ENCODE measurements at places on chromosomes 7 and 10.
A peak's percentile ranks its signal among the peaks of the same experiment; 100 is the strongest.

DNA sequence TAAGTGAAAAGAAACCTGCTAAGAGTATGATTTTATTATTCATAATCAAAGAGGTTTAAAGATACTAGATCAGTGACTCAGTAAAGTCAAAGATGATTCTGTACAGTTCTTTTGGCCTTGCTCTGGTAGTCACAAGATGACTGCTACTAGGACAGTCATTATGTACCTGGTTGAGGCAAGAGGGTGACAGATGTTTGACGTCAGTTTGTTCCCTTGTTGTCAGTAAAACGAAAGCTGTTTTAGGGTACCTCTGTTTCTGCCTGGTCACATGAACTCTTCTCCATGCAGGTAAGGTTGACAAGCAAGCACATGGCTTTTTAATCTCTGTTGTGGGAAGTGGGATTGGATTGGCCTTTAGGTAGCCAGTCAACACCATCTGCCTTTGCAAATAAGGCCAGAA, 308.0 kb downstream of the EXOC4 start:
- no peak for DNase-seq

GRCh38 chr7:74479961-74480829, 26.5 kb downstream of the GTF2IRD1 start:
- peak; percentile 89 for DNase-seq

GRCh38 chr7:27685209-27685608, 22.5 kb upstream of the HIBADH start:
- no peak for DNase-seq

- DNase-seq: peak; percentile 29
Observed at GRCh38 chr10:87740254-87740655, 77.8 kb downstream of the ATAD1 start.

DNA sequence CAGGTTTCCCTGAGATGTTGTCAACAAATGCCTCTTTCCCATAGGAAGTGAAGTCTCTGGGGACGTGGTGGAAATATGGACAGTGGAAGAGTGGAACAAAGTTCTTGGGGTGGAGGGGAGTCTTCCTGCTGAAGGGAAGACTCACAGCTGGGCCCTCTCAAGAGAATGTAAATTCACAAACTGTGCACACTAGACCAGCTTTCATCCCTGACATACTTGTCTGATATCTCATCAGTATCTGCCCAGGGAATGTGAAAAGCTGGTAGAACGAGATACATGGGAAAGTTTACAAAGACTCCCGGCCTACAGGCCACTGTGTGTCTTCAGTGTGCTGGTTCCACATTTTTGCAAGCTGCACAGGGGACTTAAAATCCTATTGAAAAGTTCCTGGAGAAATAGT, 16.7 kb upstream of the CCDC3 start:
- peak; percentile 18 for DNase-seq

DNA sequence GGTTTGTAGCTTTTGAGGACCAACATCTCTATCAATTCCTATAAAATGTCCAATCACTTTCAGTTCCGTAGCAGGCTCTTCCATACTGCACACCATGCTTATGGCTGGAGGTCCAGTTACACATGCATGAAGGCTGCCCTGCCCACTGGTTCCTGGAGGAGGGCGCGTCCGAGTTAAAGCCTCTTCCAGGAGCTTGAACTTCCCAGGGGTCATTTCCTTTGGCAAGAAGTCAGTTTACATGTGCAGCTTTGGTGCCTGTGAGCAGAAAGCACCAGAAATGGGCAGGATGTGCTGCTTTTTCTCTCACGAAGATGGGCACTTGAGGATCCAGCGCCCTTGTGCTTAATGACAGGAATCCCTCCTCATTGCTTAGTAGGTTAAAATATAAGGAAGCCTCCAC, 17.6 kb upstream of the PHYH start:
- no peak for DNase-seq

GRCh38 chr7:1758859-1759521, 88.9 kb downstream of the ELFN1 start:
- no peak for DNase-seq

DNA sequence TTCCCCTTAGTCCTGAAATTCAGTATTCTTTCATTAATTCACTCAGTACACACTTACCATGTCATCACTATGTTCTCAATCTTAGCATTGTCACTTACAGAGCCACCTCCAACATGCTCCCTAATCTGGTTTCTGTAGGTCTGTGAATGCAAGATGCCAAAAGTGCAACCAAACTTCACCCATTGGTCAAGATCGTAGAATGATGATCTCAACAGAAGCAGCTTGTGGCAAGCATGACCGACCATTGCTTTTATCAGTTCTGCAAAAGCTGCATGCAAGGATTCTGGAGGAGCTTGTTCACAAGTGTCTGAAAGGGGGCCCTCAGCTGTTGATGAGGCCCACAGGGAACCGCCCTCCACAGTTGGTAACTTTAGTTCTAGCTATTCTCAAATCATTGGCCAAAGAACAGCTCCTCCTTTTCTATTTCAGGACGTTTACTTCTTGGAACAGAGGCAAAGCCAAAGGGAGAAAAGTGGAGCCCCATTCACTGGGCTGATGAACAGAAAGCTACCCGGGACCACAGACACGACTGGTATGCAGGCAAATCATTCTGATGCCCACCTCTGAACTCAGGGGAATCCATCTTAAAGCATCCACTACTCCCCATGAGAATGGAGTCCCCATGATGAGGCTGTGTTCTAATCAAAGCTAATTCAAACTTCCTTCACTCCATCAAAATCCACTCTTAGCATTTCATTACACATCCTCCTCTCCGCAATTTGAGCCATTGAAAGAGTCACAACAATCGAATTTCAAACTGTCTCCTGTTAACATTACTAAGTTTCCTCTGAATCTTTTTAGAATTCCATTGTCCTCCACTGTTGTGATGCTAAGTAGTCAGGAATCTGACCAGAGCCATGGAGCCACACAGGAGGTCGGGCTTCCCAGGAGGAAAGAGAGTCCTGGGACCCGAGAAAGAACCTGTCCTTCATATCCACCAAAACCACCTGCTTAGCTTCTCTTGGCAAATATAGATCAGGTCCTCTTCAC, 13.9 kb downstream of the GRB10 start:
- peak; percentile 50 for DNase-seq

DNA sequence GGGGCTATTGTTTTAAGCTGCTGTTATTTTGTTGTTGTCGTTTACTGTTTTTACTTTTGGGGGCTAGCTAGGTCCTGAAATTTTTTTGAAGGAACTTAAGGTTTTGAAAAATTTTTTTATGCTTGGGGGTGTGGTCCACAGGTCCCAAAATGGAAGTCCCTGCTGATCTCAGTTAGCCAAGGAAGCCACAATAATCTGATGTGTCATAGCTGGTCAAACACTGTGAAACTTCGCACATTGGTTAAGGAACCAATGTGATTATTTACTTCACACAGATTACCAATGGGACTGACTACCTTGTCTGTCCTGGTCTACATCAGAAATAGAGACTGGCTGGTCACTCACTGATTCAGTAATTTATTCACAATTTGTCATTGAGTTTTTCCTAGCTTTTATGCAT, 29.5 kb upstream of the HYCC1 start:
- DNase-seq: peak; percentile 42

- DNase-seq: no peak
Observed at GRCh38 chr10:99331207-99331803, 2.1 kb downstream of the CNNM1 start.

- peak; percentile 58 for DNase-seq
Observed at GRCh38 chr10:116748041-116748440, 5.7 kb upstream of the HSPA12A start.

DNA sequence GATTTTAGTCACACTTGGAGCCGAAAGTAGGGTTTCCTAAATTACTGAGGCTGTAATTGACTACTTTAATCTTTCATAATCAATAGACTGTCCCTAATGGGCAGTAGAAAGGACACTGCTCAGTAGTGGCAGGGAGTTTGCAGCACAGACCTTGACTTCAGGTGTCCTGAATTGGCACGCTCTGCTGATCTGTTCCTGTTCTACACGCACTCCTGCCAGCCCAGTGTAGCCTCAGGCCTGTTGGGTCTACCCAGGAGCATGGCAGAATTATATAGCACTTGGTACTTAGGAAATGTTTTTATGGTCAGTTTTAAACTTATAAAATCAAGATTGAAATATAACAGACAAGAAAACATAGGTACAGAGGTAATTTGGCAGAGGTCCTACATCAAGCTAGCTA, 9.0 kb downstream of the EIF4H start:
- DNase-seq: no peak

DNA sequence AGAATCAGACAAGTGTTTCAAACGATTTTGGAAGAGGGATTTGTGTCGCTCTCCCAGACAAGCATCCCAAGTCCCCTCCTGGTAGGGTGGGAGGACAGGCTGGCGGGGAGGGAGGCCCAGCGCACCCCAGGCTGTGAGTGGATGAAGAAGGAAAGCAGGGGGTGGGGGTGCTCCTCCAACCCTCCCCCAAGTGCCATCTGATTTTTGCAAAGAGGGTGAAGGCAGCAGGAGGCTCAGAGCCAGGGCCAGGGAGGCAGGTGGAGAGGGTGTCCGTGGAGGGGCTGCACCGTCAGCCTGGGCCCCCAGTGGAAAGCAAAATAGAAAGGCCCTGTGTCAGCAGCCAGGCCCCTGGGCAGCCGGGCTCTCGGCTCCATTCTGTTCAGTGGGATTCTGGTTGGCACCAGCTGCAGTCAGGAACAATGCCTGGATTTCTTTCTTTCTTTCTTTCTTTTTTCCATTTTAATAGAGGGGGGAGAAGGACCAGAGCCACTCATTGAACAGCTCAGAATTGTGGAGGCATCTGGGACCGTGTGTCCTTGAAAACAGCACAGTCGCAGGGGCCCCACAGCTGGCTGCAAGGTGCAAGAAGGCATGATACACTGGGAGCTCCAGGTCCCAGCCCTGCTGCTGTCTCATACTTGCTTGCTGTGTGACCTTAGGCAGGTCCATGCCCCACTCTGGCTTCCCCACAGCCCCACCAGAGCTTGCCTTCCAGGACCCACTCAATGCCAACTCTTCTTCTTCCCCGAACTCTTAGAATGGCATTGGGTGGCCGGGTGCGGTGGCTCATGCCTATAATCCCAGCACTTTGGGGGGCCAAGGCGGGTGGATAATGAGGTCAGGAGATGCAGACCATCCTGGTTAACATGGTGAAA, 7.1 kb upstream of the ZMIZ1 start:
- DNase-seq: no peak

DNA sequence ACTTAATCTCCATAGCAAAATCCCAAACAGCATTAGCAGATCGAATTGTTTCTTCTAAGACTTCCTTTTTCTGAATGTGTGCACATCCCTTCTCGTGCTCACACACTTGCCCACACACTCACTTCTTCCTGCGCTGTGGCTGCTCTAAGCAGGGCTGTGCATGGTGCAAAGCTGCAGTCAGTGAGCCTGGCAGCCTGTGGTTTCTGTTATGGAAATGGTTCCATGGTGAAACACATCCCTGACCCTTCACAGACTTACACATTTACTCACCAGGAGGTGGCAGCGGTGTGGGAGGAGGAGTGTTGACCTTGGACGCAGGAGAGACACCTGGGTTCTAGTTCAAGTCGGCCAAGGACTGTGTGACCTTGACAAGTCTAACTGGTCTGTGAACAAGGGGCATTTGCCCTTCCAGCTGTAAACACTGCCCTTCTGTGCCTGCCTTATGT, 24.9 kb downstream of the MTURN start:
- peak; percentile 30 for DNase-seq

DNA sequence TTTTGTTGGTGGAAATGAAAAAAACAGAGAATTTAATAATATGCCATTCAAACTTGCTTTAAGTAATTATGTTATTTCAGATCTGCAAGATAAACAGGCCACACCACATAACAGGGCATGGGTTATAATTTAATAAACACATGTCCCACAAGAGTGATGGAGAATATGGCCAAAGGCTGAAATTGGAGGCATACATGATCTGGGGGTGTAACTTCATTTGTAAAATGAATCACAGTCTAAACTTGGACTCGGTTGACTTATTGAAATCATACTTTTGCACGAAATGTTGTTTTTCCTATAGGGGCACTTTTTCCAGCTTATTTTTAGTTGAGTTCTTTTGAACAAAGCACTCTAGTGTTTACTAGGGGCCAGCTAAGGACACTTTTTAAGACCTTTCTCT, 151.6 kb downstream of the TMEM26 start:
- DNase-seq: peak; percentile 32

GRCh38 chr10:130771491-130771946, 540.0 kb downstream of the TCERG1L start:
- no peak for DNase-seq

- no peak for DNase-seq
Observed at GRCh38 chr7:20696002-20696605, 80.6 kb downstream of the ABCB5 start.

- peak; percentile 44 for DNase-seq
Observed at GRCh38 chr10:69810097-69810496, 8.4 kb downstream of the COL13A1 start.

GRCh38 chr7:19621740-19622139, 87.1 kb downstream of the POLR1F start:
- peak; percentile 3 for DNase-seq

DNA sequence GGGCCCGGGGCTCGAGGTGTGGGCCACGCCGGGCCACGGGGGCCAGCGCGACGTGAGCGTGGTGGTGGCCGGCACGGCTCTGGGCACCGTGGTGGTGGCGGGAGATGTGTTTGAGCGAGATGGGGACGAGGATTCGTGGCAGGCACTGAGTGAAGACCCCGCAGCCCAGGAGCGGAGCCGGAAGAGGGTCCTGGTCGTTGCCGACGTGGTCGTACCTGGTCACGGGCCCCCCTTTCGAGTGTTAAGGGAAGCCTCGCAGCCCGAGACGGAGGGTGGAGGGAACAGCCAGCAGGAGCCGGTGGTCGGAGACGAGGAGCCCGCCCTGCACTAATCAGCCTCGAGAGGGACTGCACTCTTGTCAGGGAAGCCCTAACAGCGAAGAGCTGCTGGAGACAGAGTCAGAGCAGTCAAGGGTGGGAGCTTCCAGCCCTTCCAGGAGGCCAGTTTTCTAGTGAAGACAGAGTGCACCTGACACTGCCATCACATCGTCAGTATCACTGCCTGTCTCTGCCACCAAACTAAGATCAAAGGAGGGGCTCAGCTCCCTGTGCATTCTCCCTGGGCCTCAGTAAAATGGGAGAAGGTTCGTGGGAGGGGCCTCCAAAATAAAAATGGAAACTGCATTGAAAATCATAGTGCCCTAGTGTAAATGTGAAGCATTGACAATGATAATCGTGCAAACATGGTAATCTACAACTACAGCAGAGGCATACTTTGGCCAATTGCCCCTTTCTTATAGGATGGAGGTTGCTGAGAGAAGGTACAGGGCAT, 1.3 kb downstream of the MBLAC1 start:
- DNase-seq: no peak

DNA sequence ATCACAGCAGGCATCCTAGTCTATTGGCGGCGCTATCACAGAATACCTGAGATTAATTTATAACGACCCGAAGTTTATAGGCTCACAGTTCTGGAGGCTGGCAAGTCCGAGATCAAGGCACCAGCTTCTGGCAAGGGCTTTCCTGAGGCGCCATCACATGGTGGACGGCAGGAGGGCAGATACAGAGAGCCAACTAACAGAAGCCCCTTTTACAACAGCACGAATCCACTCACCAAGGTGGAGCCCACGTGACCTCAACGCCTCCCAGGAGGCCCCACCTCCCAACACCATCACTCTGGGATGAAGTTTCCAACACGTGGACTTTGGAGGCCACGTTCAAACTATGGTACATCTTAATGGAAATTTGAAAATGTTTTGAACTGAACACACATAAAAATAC, 255.3 kb downstream of the ELFN1 start:
- no peak for DNase-seq
